ENCODE measurements at places on chromosomes 12 and 14.

DNA sequence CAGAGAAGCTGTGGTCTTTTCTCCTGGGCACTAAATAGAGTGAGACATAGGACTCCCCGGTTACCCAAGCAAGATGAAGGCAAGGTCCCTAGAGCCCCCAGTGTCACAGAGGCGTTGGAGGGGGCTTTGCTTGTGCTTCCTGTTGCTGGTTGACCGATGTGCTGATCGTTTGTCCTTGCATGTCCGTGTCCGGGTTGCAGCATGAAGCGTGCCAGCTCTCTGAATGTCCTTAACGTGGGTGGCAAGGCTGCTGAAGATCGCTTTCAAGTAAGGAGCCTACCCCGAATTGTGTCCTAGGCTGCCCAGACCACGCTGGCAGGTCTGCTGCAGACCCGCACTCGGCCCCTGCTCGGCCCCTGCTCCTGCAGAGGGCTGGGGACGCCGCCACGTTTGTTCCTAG, 23.1 kb downstream of the XRCC3 start:
- DNase-seq: no peak

- DNase-seq: no peak
Measured at GRCh38 chr12:24756479-24757024, 192.3 kb downstream of the BCAT1 start.

DNA sequence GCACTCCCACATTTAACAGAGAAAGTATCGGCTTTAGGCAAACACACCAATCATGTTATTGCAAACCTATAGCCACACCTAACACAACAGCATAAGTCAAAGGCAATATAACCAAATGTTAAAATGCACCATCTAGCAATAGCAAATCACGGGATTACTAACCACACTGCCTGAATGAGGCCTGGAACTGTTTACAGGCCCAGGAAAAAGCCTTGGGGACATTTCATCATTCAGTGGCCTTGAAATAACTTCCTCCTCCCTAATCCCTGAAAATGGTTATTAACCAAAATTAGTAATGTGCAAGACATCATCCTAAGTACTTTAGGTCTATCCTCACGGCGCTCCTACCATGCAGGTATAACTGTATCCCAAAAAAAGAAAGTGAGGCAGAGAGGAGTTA, 2.3 kb downstream of the GALC start:
- no peak for DNase-seq

GRCh38 chr12:49584591-49584990, 16.6 kb upstream of the MCRS1 start:
- DNase-seq: no peak

- DNase-seq: no peak
Measured at GRCh38 chr12:81094718-81095360, 17.0 kb downstream of the ACSS3 start.

Data from cortex of kidney (tissue), 1 donor.